Heart right ventricle (tissue), 16 donors: ENCODE measurements at places on chromosomes 11 and 22.

DNA sequence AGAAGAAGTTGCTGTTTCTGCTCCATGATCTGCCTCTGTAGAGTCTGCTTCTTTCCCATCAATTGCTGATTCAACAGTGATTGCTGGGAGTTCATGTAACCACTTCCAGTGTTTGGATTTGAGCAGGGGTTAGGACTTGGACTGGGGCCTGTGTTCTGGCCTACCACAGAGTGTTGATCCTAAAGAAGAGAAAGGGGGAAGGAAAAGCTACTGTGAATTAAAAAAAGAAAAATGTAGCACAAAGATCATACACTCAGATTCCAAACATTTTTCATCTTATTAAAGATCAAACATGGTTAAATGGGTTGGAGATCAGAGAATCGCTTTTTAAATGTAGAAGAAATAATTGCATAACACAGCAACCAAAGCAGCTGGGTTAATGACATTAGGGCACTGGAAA lies 67.6 kb upstream of the MTMR2 start:
- H3K27ac ChIP-seq, result no peak overlapping the region
- H3K36me3 ChIP-seq, result no peaks in the 10 kb centered on the region
- no peaks in the 10 kb centered on the region for H3K4me1 ChIP-seq
- no peak overlapping the region for H3K4me3 ChIP-seq
- no peaks in the 10 kb centered on the region for H3K27me3 ChIP-seq

DNA sequence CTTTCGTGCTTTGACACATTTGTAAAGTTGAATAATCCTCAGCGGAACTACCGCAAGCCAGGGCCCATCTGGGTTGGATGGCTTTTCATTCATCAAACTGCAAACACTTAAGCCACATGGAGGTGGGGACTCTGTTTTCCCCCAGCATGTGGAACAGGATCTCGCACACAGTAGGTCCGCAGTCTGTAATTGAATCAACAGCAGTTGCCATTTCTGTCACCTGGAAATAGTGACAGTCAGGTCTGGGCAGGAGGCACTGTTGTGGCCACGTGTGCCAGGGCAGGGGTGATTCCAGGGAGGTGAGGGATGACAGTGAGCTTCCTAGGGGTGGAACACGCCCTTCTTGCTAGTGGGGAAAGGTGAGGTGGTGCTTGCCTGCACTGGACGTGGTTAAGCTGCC lies 50.7 kb upstream of the ANO1 start:
- no peak overlapping the region for H3K27ac ChIP-seq
- no peaks in the 10 kb centered on the region for H3K4me1 ChIP-seq
- no peaks in the 10 kb centered on the region for H3K27me3 ChIP-seq
- H3K4me3 ChIP-seq, result no peak overlapping the region

- no peaks in the 10 kb centered on the region for H3K36me3 ChIP-seq
- no peak overlapping the region for H3K4me3 ChIP-seq
- no peak overlapping the region for H3K27ac ChIP-seq
- no peak for DNase-seq
- H3K4me1 ChIP-seq, result no peaks in the 10 kb centered on the region
Observed at GRCh38 chr11:41461057-41461681, 1.7 kb upstream of the LRRC4C start.

GRCh38 chr22:26768952-26769351 lies 111.6 kb downstream of the MIAT start:
- no peaks in the 10 kb centered on the region for H3K36me3 ChIP-seq
- no peak overlapping the region for H3K27ac ChIP-seq
- H3K4me1 ChIP-seq, result no peaks in the 10 kb centered on the region
- H3K4me3 ChIP-seq, result no peak overlapping the region
- H3K27me3 ChIP-seq, result no peaks in the 10 kb centered on the region
- DNase-seq, result no peak

- H3K27ac ChIP-seq, result no peak overlapping the region
- H3K4me3 ChIP-seq, result no peak overlapping the region
- no peak for DNase-seq
Observed at GRCh38 chr11:70851907-70852306, 400.5 kb downstream of the SHANK2 start.
